Activated CD8-positive, alpha-beta T cell treated with anti-CD3 and anti-CD28 coated beads, Interleukin-2, amount 10 ng/mL, durations not matched to agents 7 days and 5 days (primary cell): ENCODE measurements at places on chromosomes 6 and 20.

DNA sequence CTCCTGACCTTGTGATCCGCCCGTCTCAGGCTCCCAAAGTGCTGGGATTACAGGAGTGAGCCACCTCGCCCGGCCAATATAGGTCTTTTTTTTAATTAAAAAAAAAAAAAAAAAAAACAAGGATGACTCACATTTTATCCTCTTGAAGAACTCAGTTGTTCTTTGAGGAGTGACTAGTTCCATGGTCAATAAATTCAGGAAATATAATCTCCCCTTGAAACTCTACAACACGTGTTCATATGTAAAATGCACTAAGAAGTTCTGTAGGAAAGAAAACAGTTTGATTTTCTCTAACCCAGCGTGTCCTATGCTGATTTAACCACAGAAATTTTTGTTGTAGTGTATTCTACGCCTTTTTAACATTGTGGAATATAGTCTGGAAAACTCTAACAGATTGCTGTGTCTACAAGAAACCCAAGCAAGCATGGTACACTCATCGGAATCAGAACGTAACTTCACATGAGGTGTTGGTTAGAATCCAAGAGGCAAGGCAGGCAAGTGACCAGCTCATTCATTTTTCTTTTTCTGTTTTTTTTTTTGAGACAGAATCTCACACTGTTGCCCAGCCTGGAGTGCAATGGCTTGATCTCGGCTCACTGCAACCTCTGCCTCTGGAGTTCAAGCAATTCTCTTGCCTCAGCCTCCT is 79.0 kb upstream of the ZNF217 start:
- H3K36me3 ChIP-seq, result no peaks in the 10 kb centered on the region
- H3K27me3 ChIP-seq, result no peaks in the 10 kb centered on the region
- no peak for DNase-seq
- H3K4me3 ChIP-seq, result no peak overlapping the region

- peak; percentile 57 for DNase-seq
- H3K27me3 ChIP-seq, result no peaks in the 10 kb centered on the region
- no peak overlapping the region for H3K4me3 ChIP-seq
- no peak overlapping the region for H3K27ac ChIP-seq
Observed at GRCh38 chr6:25404693-25405169, 125.6 kb downstream of the CARMIL1 start.

- H3K27ac ChIP-seq, result no peak overlapping the region
- H3K4me1 ChIP-seq, result no peaks in the 10 kb centered on the region
- no peaks in the 10 kb centered on the region for H3K27me3 ChIP-seq
- no peak for DNase-seq
- no peak overlapping the region for H3K4me3 ChIP-seq
- no peaks in the 10 kb centered on the region for H3K36me3 ChIP-seq
Observed at GRCh38 chr6:79495246-79495645, 42.0 kb downstream of the LCA5 start.

GRCh38 chr20:50379049-50379990 is 130.9 kb upstream of the PTPN1 start:
- H3K4me3 ChIP-seq, result no peak overlapping the region
- H3K4me1 ChIP-seq, result peaks cover 65% of the 10 kb centered on the region
- H3K36me3 ChIP-seq, result no peaks in the 10 kb centered on the region
- peaks cover under 1% of the 10 kb centered on the region for H3K27me3 ChIP-seq
- DNase-seq, result no peak

DNA sequence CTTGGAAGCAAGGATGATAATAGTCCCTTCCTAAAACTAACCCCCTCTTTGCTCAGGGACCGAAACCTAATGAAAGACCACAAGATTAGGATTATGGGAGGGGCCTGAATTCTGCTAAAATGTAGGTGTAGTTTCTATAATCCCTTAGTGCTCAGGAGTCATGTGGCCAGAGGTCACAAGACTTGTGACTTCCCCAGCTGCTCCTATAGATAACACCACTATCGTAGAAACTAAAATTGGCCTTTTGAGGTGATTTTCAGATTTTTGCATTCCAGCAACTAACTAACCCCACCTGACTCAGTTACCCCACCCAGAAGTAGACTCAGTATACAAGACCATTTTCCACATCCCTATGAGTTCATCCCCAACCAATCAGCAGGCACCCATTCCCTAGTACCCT is 42.1 kb downstream of the MDN1 start:
- no peak overlapping the region for H3K27ac ChIP-seq
- H3K27me3 ChIP-seq, result no peaks in the 10 kb centered on the region
- peaks cover 64% of the 10 kb centered on the region for H3K36me3 ChIP-seq
- DNase-seq, result no peak

- H3K4me1 ChIP-seq, result no peaks in the 10 kb centered on the region
- no peaks in the 10 kb centered on the region for H3K36me3 ChIP-seq
- peaks cover 4% of the 10 kb centered on the region for H3K27me3 ChIP-seq
- H3K27ac ChIP-seq, result no peak overlapping the region
Observed at GRCh38 chr6:21501815-21502214, 91.7 kb upstream of the SOX4 start.

DNA sequence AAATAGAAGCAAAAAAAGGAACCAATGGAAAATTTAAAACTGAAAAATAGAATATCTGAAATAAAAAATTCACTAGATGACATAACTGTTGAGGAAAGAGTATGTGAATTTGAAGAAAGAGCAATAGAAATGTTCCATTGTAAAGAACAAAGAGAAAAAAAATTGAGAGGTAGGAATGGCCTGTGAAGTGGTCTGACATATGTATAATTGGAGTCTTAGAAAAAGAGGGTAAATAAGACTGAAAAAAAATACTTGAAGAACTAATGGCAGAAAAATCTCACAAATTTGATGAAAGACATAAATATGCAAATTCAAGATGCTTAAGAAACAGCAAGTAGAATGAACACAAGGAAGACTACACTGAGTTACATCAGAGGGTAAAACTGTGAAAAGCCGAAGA is 93.4 kb downstream of the QKI start:
- no peak overlapping the region for H3K27ac ChIP-seq
- H3K4me1 ChIP-seq, result no peaks in the 10 kb centered on the region
- no peak for DNase-seq
- no peaks in the 10 kb centered on the region for H3K27me3 ChIP-seq
- H3K4me3 ChIP-seq, result no peak overlapping the region

DNA sequence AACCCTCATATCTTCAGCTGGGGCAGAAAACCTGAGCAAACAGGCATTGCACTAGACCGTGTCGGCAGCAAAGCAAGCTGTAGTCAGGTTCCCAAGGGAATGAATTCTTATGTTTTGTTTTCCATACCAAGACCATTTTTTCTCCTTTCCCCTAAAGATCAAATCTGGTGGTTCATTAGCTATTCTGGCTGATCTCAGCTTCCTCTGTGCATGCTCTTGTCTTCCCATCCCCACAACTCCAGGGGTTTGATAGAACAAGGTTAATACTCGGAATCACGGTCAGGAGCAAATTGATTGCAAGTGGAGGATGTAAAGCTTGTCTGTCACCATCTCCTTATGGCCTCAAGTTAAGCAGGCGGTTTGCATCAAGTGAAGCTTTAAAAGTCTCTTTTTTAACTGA is 778.8 kb downstream of the KIF16B start:
- no peaks in the 10 kb centered on the region for H3K4me1 ChIP-seq
- no peak for DNase-seq
- no peaks in the 10 kb centered on the region for H3K27me3 ChIP-seq
- H3K4me3 ChIP-seq, result no peak overlapping the region
- H3K27ac ChIP-seq, result no peak overlapping the region

GRCh38 chr20:23128461-23129125 is 42.5 kb upstream of the CD93 start:
- no peaks in the 10 kb centered on the region for H3K36me3 ChIP-seq
- H3K27ac ChIP-seq, result peak overlapping the region; percentile 16
- no peak for DNase-seq
- no peak overlapping the region for H3K4me3 ChIP-seq
- peaks cover 4% of the 10 kb centered on the region for H3K4me1 ChIP-seq

- peaks cover 17% of the 10 kb centered on the region for H3K27me3 ChIP-seq
- no peak for DNase-seq
- no peak overlapping the region for H3K4me3 ChIP-seq
Observed at GRCh38 chr20:58559368-58559729, 44.1 kb upstream of the APCDD1L start.

DNA sequence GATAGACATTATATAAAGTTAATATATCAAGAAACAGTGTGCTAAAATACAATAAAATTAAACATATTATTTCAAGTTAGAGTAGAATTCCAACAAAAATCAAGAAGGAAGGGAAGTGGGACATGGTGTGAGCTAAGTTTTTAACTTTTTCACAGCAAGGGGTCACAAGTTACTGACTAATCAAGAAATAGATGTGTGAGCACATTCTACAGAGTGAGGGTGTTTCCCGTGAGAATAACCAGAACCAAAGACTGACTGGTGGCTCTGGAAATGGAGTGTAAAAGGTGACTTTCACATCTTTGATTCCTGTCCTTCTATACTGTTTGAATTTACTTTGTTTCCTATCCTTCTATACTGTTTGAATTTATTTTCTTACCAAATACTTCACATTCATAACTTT is 206.6 kb downstream of the TASP1 start:
- no peaks in the 10 kb centered on the region for H3K27me3 ChIP-seq
- H3K27ac ChIP-seq, result no peak overlapping the region
- DNase-seq, result no peak

GRCh38 chr6:156457601-156458000 is 319.6 kb upstream of the ARID1B start:
- no peaks in the 10 kb centered on the region for H3K36me3 ChIP-seq
- DNase-seq, result no peak
- H3K27me3 ChIP-seq, result peaks cover 5% of the 10 kb centered on the region
- H3K4me1 ChIP-seq, result no peaks in the 10 kb centered on the region
- H3K4me3 ChIP-seq, result no peak overlapping the region

DNA sequence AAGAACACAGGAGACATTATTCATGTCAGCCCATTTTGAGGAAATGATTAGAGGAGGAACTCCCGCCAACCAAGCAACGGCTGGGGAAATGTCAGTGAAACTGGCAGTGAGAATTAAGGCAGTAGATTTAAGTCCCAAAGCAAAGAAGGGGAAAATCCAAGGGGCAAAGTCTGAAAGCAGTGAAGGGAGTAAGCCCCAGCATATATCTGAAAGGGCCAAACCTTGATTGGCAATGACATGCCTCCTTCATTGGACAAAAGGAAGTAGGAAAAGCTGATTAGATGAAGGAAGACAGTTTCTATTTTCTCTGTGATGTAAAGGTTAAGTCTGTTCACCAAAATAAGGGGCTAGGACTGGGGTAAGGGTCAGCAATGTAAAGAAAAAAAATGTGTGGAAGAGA is 190.3 kb downstream of the RNF144B start:
- no peak for DNase-seq
- H3K36me3 ChIP-seq, result no peaks in the 10 kb centered on the region
- H3K27me3 ChIP-seq, result peaks cover 5% of the 10 kb centered on the region
- no peak overlapping the region for H3K27ac ChIP-seq
- no peaks in the 10 kb centered on the region for H3K4me1 ChIP-seq
- H3K4me3 ChIP-seq, result no peak overlapping the region

GRCh38 chr6:56938649-56939191 is 16.2 kb upstream of the BEND6 start:
- no peaks in the 10 kb centered on the region for H3K36me3 ChIP-seq
- H3K4me1 ChIP-seq, result no peaks in the 10 kb centered on the region
- no peak overlapping the region for H3K27ac ChIP-seq
- H3K27me3 ChIP-seq, result peaks cover 7% of the 10 kb centered on the region
